ENCODE measurements at places on chromosomes 3 and 15.

DNA sequence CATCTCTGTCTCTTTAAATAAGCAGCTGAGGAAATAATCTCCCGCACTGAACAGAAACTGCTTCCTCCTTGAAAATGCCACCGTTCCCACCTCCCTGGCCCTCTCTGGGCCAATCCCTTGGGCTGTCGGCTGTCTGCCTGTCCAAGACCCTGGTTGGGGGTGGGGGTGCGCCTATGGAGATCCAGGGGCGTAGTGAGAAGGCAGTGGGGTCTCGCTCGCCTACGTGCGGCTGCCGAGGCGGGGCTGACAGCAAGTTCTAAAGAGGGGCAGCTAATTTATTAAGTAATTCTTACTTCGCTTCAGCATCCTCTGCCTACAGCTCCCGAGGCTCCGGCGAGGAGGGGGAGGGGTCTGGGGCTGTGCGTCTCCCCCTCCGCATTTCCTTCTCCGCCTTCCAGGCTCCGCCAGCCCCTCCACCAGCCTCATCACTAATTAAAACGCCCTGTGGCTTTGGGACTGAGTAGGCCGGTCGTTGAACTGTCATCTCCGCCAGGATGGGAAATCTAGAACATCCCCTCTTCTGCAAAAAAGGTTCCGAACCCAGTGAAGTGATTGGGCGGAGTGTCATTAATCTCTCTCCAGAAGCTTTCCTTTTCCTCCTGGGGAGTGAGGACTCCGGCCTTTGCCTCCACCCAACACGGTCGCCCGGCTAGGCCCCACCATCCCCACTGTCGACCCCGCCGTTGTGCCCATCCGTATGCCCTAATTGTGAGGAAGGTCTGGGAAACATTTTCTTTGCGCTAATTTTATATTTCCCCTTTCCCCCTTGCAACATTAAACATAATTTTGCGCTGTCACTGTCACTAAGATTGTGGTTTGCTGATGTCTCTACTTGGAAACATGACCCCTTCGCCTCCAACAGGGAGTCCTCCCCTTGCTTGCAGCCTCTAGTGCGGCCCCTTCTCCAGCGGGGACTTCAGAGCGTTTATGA is 16.9 kb downstream of the NR2F2 start:
- no peak for DNase-seq

DNA sequence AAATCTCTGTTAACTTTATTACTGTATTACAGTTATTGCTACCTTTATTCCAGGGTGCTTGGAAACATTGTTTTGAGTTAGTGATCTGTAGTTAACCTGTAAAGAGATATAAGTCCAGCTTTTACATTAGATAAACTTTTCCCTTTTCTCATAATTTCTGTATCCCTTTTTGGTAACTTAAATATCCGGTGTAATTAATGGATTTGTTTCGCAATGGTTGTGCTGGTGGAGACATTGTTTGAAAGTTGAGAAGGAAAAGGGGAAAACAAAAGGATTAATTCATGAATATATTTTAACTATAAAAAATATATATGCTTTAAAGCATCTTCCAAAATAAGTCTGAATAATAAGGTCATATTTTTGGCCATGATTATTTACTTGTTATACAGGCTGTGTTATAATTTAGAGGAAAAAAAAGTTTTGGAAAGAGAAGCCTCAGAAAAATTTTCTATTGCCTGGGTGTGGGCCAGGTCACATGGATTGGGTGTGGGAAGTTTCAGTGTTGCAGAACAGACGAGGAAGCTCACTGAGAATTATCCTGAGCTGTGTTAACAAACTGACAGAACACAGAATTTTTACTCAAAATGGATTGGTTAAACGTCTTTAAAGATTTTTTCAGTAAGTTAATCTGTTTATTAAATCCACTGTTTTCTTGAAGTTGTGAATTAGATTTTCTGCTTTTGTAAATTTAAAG is 27.7 kb upstream of the IL20RB start:
- DNase-seq, result no peak

GRCh38 chr15:39031596-39031995 is 467.0 kb upstream of the RASGRP1 start:
- no peak for DNase-seq

DNA sequence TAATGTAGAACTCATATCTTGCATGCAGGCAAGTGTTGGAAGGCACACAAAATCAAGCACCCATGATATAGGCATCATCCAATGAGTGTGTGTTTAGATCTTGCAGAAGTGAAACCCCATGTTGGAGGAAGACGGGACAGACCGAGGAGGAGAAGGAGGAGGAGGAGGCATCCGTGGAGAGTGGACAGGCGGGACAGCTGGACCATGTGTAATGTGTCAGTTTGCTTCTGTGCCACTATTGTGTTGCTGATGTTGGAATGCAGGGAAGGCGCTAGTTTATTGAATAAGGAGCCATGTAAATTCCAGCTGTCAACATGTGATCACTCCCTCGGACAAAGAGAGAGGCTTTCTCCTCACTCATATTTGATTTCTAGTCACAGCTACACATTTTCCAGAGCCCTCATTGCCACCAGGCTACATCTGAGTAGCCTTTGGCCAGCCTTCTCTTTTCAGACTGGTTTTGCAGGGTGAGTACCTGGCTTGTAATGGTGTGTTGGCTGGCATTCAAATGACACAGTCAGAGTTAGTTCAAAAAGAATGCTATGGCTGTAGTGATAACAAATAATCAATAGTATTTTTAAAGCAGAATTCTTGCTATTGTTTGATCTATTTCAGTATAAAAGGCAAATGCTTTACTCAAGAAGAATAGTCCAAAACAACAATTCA is 1037.6 kb upstream of the NR2F2 start:
- DNase-seq, result no peak

- DNase-seq, result no peak
Measured at GRCh38 chr3:23396746-23397145, 193.6 kb downstream of the UBE2E2 start.

DNA sequence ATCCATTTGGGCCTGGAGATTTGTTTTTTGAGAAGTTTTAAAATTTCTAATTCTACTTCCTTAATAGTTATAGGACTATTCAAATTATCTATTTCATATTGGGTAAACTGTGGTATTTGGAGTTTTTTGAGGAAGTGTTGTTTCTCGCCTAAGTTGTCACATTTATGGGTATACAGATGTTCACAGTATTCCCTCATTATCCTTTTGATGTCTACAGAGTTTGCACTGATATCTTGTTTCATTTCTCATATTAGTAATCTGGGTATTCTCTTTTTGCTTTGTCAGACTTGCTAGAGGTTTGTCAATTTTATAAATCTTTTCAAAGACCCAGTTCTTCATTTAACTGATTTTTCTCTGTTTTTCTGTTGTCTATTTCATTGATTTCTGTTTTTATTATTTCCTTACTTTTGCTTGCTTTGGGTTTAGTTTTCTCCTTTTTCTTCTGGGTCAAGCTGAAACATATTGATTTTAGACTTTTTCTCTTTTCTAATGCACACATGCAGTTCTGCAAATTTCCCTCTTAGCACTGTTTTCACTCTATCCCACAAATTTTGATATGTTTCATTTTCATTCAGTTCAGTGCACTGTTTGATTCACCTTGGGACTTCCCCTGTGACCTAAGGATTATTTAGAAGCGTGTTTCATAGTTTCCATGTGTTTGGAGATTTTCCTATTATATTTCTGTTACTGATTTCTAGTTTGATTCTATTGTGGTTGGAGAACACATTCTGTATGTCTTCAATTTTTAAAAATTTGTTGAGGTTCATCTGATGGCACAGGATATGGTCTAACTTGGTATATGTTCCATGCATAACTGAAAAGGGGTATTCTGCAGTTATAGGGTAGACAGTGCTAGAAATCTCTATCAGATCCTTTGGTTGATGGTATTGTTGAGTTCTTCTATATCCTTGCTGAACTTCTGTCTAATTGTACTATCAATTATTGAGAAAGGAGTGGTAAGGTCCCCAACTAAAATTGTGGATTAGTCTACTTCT is 79.6 kb downstream of the SUMF1 start:
- no peak for DNase-seq

DNA sequence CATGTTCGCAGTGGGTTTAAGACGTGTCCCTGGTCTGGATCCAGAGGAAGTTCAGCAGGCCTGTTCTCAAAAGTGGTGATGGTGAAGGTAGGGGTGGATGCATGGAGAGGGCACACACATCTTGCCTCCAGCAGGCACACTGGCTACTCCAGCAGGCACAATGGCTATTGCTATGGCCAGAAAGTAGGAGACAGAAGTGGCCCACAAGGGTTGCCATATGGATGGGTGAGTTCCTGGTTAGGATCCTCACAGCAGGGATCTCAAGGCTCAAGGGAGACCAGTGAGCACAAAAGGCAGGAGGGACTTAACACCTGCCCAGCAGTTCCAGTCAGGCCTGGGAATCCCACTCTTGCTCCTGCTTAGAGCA is 107.9 kb downstream of the LRIG1 start:
- no peak for DNase-seq

GRCh38 chr3:188342991-188343732 is 189.2 kb downstream of the LPP start:
- DNase-seq, result no peak

GRCh38 chr15:33086500-33087121 is 107.9 kb downstream of the FMN1 start:
- no peak for DNase-seq

GRCh38 chr3:121330634-121331033 is 215.2 kb downstream of the POLQ start:
- no peak for DNase-seq

GRCh38 chr15:55654561-55655031 is 66.5 kb upstream of the PYGO1 start:
- DNase-seq, result no peak

DNA sequence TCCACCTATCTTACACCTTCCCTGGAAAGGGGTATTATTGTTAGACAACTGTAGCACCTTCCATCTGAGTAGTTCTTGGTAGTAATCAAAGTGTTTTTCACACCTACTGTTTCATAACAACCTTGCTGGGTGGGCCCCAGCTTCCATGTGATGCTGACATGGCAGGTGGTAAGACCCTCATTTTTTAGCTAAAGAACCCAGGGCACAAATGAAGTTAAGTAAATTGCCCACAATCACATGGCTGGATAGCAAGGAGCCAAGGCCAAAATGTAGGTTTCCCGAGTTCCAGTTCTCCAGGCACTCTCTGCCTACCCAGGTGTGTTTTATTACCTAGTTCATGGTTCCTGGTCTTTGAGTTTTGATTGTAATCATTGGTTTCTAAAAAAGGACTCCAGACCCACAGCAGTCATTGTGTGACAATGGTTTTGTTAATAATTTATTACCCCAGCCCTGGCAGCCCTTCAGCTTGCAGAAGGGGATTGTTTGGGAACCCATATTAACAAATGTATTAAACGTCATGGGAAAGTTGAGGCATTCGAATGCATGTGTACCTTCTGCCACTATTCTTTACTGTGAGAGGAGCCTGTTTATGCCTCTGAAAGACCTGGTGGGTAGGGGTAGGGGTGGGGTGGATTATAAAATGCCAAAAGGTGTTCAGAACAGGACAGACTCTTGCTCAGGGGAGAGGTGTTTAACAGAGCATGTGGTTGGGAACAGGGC is 222.2 kb upstream of the BHLHE40 start:
- no peak for DNase-seq

GRCh38 chr15:50837256-50837770 is 71.2 kb upstream of the AP4E1 start:
- no peak for DNase-seq

DNA sequence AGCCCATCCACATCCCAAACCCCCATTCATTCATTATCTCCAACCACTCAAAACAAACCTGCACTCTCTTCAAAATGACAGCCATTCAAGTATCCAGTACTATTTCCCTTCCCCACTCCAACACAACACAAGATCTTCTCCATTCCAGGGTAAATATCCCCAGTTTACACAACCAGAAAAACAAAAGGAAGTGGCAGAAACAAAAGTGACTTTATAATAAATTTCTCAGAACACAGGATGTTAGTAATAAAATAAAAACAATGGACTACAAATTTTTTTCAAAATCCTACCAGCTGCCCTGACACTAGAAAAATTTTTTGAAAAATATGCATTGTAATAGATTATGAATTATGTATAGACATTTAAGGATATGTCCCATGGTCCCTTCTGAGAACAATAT is 14.2 kb downstream of the CPA3 start:
- no peak for DNase-seq

- no peak for DNase-seq
Measured at GRCh38 chr3:123667784-123668183, 82.9 kb upstream of the HACD2 start.

- DNase-seq, result no peak
Measured at GRCh38 chr3:94596141-94596540, 533.3 kb downstream of the NSUN3 start.

DNA sequence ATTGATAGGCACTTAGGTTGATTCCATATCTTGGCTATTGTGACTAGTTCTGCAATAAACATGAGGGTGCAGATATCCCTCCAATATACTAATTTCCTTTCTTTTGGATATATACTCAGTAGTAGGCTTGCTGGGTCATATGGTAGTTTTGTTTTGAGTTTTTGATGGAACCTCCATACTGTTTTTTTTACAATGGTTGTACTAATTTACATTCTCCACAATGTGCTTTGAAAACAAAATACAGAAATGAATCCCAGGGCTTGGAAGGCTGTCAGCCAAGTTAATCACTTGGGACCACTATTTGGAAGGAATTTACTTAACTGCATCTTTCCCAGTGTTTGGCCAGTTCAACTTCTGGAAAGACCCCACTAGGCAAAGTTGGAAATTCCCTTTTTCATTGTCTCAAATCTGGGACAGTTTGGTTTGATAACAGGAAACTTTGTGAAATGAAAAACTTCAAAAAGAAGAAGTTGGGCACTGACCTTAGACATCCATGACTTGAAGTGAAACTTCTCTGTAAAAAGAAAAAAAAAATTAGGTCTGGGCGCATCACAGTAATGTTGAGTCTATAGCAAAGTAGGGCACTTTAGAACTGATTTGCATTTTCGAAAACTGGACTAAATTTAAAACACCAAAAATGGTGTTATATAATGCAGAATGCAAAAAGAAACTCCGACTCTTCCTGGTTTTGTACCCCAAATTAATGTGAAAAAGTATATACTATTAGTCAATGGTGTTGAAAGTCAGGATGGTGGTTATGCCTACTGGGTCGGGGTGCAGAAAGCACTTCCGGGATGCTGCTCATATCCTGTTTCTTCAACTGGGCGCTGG is 6.0 kb downstream of the CTSH start:
- DNase-seq, result no peak

DNA sequence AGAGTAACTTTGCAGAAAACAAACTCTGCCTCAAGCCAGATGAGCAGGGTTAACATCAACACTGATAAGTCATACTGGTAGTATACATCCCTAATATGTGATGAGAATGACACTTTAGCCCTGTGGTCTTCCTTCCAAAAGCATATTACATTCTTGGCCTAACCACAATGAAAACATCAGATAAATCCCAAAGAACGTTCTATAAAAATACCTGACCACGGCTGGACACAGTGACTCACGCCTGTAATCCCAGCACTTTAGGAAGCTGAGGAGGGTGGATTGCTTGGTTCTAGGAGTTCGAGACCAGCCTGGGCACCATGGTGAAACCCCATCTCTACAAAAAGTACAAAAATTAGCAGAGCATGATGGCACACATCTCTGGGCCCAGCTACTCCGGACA is 4.7 kb downstream of the TMCC1 start:
- no peak for DNase-seq

GRCh38 chr3:169602482-169602881 is 61.0 kb downstream of the MECOM start:
- no peak for DNase-seq

- DNase-seq, result no peak
Measured at GRCh38 chr3:126835472-126836219, 131.6 kb downstream of the CHCHD6 start.
